ENCODE measurements at places on chromosomes 11 and 22.

DNA sequence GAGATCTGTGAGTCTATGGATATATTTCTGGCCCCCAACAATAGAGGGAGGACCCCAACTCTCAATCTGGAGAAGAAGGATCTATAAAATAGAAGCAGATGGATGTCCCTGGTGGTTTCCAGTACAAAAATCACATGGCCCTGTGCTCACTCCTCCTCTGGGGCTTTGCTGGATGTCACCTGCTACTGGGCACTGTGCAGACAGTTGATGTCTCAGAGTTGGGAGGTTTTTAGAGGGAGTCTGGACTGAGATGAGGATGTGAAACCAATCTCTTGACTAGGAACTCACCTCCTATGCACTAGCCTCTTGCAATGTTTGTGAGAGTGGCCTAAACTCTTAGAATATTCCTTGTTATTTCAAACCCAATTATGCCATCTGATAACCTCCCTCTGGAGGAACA lies 107.2 kb downstream of the SCN3B start:
- no peak for DNase-seq

- no peak for DNase-seq
Observed at GRCh38 chr11:45844822-45845578, 2.3 kb upstream of the CRY2 start.

GRCh38 chr11:87477321-87477720 lies 439.6 kb downstream of the TMEM135 start:
- DNase-seq = no peak

GRCh38 chr11:115555336-115556090 lies 51.3 kb upstream of the CADM1 start:
- no peak for DNase-seq
